ENCODE measurements at places on chromosomes 16 and 17.

- peak; percentile 89 for DNase-seq
Observed at GRCh38 chr17:65183736-65184135, 46.6 kb downstream of the RGS9 start.

- DNase-seq: no peak
Observed at GRCh38 chr16:49466529-49466831, 92.9 kb downstream of the C16orf78 start.

- DNase-seq: no peak
Observed at GRCh38 chr17:77507111-77507885, 366.5 kb downstream of the SEC14L1 start.

DNA sequence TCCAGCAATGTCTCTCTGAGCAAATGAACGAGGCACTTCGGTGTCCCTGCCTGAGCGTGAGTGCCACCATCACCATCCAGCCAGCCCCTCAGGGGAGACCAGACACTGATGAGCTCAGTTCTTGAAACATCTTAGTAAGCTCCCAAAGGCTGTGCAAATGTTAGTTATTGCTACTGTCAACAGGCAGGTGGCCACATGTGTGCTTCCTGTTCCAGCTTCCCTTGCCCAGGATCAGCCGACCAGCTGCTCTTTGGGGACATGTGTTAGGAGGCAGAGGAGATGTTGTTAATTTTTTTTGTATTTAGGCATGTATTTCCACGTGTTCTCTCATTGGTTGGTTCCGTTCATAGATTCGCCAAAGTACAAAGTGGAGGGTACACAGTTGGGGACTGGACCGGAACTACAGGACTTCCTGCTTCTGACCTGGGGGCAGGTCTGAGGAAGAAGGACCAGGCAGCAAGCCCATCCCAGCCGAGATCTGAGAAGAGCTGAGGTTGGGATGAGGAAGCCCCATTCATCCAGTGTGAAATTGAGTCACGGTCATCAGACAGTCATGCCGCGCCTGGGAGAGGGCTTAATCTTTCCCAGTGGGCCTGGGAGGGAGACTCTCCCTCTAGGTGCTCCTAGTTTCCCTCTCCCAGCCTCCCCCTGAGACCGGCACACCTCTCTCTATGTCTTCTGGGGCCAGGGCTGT, 3.8 kb downstream of the TTYH2 start:
- no peak for DNase-seq

GRCh38 chr17:69523244-69523861, 108.9 kb downstream of the MAP2K6 start:
- peak; percentile 73 for DNase-seq

DNA sequence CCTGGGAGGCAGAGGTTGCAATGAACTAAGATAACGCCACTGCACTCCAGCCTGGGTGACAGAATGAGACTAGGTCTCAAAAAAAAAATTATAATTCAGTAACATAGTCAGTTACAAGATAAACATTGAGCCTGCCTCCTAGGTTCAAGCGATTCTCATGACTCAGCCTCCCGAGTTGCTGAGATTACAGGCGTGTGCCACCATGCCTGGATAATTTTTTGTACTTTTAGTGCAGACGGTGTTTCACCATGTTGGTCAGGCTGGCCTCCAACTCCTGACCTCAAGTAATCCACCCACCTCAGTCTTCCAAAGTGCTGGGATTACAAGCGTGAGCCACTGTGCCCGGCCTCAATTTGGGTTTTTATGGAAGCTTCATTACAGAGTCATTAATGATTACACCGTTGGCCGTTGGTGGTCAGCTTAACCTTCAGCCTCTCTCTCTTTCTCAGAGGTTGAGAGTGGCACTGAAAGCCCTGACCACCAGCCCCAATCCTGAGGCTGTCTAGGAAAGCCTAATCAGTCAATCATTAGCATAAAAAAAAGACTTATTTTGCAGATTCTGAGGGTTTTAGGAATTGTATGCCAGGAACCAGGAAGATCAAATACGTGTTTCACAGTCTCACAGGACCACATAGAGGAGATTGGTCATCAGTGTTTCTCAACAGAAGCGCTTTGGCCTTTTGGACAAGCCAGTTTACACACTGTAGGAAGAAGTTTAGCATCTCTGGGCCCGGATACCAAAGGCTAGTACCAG, 1.3 kb upstream of the LRRC37A3 start:
- DNase-seq: no peak

Measured in AG10803 (cell line).